ENCODE measurements at places on chromosomes 2 and 18.
A peak's percentile ranks its signal among the peaks of the same experiment; 100 is the strongest.

DNA sequence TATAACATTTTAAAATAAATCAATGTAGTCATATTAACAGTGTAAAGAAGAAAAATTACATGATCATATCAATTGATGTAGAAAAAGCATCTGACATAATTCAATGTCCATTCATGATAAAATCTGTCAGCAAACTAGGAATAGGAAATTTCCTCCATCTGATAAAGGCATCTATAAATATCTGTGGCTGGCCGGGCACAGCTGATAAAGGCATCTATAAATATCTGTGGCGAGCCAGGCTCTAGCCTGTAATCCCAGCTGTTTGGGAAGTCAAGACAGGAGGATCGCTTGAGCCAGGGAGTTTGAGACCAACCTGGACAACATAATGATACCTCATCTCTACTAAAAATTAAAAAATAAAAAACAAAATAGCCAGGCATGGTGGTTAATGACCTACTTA lies 18.1 kb upstream of the RANBP2 start:
- no peak for DNase-seq

DNA sequence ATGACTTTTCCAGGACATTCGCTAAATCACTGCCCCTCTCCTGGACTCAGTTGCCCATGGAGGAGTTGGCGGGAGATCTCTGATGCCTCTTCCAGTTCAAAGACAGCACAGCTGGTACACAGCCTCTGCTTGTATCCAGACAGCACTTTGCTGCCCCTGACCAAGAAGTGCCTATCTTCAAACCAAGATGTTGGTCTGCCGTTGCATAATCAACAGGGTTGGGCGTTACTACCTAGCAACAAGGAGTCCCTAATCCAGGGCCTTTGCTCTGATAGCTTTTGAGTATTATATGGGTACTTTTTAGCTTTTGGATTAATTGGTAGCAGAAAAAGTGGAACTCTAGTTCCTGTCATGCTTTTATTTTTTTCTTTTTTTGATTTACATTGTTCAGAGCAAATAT lies 166.6 kb downstream of the FAM210A start:
- no peak for DNase-seq

DNA sequence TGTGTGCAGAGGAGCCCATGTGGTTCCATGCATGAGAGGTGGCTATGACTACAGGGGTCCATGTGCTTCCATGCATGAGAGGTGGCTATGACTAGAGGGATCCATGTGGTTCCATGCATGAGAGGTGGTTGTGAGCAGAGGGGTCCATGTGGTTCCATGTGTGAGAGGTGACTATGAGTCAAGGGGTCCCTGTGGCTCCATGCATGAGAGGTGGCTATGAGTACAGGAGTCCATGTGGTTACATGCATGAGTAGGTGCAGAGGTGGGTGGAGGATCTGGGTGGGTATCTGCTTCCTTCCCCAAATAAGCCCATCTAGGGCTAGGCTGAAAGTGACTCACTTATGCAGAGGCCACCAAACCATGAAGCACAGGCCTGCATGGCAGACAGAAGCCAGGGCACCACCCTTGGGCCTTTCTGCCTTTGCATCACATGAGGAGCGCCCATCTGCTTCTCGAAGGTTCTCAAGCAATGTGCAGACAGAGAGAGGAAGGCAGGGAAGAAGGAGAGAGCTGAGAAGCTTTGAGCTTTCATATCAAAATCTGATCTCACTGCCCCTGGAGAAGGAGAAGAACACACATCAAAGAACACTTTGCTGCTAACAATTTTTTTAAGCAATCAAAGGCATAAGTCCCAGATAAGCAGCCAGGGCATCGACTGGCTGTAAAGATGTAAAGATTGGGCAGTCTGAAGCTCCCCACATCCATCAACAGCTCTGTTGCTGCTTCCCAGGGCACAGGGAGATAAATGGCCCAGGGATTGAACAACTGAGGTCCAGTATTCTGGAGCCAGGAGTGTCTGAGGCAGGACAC lies 137.6 kb downstream of the TNS1 start:
- peak; percentile 51 for DNase-seq

- DNase-seq, result no peak
Measured at GRCh38 chr2:50863856-50864255, 168.1 kb downstream of the NRXN1 start.

GRCh38 chr2:222024932-222025880 lies 273.6 kb downstream of the PAX3 start:
- no peak for DNase-seq

- no peak for DNase-seq
Measured at GRCh38 chr2:48048476-48049171, 142.3 kb upstream of the FBXO11 start.

GRCh38 chr2:8505311-8505920 lies 176.4 kb upstream of the ID2 start:
- no peak for DNase-seq

- DNase-seq, result no peak
Measured at GRCh38 chr2:130963849-130964793, 127.4 kb downstream of the ARHGEF4 start.

- no peak for DNase-seq
Measured at GRCh38 chr2:136108463-136108862, 9.5 kb downstream of the CXCR4 start.

- DNase-seq, result no peak
Measured at GRCh38 chr18:57649556-57650500, 28.2 kb upstream of the NARS1 start.

DNA sequence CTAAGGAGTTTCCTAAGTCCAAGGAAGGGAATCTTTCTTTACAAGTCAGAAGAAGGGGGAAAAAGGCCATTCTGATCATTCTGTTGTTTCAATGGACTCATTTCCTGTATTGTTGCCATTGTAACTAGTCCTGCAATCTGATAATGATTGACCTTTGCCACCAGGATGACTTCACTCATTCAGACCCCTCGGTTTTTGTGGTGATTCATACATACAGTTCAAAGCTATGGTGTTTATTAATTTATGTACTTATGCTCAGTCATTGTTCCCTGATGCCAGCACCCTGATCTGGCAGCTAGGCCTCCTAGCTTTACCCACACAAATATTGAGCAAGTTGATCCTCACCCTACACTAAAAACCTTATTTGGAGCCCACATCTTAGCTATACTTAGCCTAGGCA lies 57.6 kb upstream of the ZNF519 start:
- DNase-seq, result no peak

DNA sequence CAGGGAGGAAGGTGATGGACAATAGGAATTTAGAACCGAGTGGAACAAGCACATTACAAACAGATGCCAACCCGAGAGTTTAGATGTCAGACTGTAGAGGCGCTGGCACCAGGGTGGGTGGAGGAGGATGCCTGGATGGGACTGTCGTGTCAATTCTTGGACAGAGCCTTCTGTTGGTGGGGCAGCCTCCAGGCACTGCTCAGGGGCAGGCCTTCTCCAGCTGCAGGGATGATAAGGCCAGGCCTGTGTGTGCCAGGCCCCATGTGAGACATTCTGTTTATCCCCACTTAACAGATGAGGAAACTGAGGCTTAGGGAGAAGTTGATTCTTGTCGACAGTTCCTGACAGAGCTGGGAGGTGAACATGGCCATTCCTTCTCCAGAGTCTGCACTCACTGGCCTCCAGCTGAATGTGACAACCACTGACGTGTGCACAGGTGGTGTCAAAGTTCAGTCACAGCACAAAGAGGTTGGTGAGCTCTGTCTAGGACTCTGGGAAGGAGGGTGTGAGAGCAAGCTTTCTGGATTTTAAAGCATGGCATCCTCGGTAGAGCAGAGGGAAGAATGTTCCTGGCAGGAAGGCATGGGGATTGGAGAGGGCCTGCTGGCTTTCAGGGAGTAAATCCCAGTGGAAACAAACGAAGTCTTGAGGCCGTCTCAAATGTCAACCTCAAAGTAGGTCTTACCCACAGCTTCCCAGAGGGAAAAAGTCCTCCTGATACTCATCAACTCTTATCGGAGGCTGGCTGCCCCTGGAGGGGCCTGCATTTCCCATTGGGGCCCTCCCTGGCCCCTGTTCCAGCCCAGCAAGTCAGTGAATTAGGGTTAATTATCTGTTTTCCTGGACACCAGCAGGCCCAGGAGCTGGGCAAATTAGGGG lies 52.4 kb downstream of the GLI2 start:
- no peak for DNase-seq

DNA sequence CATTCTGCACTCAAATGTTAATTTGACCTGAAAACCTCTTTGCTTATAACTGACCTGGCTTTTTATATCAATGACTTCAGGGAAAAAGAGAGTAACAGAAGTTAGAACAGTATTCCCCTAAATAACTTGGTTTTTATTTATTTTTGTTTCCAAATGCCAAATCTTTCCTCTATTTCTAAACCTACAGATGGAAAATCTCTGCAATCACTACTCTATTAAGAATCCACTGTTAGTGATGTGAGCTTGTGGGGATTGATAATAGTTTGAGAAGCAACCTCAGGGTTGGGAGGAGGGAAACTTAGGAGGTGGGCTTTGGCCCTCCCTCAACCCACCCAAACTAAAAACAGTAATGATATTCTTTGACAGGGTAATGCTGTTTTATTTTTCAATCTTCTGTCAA lies 351.8 kb downstream of the DCC start:
- no peak for DNase-seq

DNA sequence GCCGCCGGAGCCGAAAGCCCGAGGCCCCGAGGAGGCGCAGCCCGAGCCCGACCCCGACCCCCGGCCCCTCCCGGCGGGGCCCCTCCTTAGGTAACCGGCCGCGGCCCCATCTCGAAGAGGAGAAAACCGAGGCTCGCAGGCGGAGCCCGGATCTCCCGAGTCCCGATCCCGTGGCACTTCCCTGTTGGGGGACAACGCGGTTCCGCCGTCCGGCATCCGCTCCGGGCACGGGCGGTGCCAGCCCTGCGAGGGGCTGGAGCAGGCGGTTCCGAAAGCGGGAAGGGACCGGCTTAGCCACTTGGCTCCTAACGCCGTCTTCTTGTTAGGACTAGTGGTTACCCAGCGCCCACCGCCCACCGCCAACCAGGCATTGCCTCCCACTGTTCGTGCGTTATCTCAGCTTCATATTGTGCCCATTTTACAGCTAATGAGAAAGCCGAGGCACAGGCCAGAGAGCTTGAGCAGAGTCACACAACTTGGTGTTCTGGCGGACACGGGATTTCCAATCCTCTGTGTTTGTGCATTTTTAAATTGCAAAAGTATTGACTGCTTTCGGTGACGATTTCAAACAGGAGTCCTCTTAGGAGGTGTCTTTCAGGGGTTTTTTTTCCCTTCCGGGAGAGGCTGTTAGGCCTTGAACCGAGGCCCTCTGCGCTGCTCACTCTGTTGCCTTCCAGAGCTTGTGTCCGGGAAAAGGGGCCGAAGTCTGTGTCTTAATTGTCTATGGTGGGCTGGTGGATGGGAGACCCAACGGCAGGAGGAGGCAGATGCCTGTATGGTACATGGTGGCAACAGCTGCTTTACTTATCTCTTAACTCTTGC lies 562 bp downstream of the CENPA start:
- no peak for DNase-seq

- no peak for DNase-seq
Measured at GRCh38 chr2:65504201-65504600, 71.8 kb upstream of the SPRED2 start.

DNA sequence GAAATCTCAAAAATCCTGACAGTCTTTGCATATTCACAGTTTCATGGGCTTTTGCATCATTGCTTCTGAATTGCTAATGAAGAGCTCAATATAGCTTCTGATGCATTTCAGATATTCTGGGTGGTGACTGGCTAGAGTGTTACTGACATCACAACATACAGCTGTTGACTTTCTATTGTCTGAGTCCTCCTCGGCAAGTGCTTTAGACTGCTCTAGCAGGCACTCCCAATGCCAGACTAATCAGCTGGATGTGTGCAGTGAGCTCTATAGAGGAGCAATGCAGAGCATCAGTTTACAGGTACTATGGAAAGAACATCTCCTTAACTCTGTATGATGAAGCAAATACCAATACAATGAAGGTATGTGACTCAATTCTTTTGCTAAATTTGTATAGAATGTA lies 54.9 kb downstream of the R3HDM1 start:
- no peak for DNase-seq

- no peak for DNase-seq
Measured at GRCh38 chr2:27582129-27582694, 630 bp upstream of the ZNF512 start.

- peak; percentile 23 for DNase-seq
Measured at GRCh38 chr18:23259701-23260681, 124.7 kb downstream of the CABLES1 start.

GRCh38 chr18:70368903-70369302 lies 80.1 kb downstream of the SOCS6 start:
- DNase-seq, result no peak

- no peak for DNase-seq
Measured at GRCh38 chr2:47094511-47095142, 60.5 kb downstream of the STPG4 start.

- no peak for DNase-seq
Measured at GRCh38 chr2:234669621-234670020, 172.7 kb upstream of the ARL4C start.

DNA sequence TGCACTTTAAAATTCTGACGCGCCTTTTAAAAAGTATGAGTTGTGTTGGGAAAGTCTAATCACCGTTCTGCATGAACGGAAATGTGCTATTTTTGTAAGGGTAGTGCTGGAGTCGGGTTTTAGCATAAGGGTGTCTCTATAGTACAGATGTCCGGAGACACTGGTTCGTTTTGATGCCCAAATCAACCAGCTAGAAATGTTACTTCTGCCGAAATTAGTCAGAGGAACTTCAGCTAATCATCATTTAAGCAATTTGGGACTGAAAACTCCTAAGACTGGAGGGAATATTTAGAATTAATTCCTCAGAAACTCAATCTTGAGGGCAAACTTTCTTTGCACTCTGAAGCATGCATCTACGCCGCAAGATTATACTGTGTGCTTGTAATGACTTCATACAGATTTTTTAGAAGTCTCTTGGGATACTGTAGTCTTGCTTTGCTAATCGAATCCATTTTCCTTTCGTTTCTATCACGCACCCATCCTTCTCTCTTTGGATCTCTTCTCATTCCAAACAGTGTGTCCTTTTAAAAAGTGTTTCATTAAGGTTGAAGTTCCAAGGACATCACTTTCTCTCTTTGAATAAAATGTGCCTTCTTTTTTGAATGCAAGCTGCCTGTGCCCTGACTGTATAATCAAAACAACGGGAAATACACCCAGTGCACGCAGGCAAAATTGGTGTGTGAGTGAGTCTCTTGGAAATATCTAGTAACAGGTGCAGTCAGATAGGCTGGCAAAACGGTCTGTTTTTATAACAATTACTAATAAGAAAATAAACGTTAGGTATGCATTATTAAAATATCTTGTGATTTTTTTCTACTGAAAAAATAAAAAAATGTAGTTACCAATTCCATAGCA lies 270.9 kb upstream of the TCF4 start:
- no peak for DNase-seq

GRCh38 chr2:45102579-45103117 lies 93.4 kb upstream of the SIX2 start:
- no peak for DNase-seq

GRCh38 chr2:230498506-230499107 lies 82.6 kb downstream of the SP100 start:
- no peak for DNase-seq

GRCh38 chr2:85550486-85550885 lies 10.8 kb downstream of the GGCX start:
- no peak for DNase-seq

GRCh38 chr2:169001116-169001815 lies 29.9 kb downstream of the ABCB11 start:
- DNase-seq, result no peak

GRCh38 chr18:58533766-58534165 lies 95.1 kb downstream of the ALPK2 start:
- no peak for DNase-seq
